ENCODE measurements at places on chromosomes 6 and 20.

- DNase-seq = no peak
These were observed 1.4 kb upstream of the AAR2 start for GRCh38 chr20:36234771-36235320.

DNA sequence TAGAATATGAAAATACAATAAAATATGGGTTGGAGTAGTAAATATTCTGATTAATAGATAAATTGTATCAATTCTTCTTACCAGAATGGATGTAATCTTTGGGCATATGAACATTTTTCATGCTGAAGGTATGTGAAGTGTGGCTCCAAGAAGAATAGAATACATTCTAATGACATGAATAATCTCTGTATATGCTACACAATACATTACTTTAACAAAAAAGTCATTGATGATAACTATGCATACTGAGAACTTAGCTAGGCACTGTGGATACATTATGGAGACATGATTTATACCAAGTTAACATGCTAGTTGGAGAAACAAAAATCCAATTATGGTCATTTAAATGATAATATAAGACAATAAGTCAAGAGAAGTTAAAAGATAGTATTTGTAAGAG, 62.7 kb upstream of the HDAC2 start:
- no peak for DNase-seq

GRCh38 chr6:132643547-132643946, 15.4 kb downstream of the TAAR1 start:
- DNase-seq = no peak

DNA sequence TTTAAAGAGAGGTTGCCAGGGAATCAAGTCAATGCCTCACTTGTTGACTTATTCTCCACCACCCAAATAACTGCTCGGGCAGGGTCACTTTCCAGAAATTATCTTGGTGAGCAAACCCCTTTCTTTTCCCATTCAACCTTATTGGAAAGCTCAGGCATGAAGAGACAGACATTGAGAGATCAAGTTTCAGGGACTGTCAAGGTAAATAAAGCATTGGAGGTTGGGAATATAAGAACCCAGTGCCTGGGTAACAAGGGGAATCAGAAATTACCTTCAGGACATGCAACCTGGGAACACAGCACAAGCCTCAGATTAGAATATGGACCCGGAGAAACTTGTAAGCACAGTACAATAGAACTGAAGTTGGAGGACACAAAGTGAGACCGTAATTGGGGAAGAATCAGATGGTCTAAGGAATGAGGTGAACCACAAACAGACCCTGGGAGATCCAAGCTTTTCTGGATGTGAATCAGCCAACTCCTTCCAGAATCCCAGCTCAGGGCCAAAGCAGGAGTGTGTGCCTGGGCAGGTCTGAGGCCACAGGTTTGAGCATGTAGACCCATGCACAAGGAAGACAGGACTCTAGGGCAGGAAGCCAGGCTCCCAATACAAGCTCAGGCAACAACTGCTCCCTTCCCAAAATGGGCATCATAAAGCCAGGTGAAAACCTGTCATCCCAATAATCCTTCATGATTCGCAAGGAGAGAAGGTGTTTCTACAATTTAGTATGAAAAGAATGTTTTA, 512.8 kb downstream of the MAFB start:
- no peak for DNase-seq
